ENCODE measurements at places on chromosomes 16 and 17. TPM values are rescaled to one million over a fixed set of nuclear protein-coding genes. Genes with fewer than 3 reads are reported as not detected.

- no peaks in the 10 kb centered on the region for H3K36me3 ChIP-seq
- no peak overlapping the region for H3K27ac ChIP-seq
- no peaks in the 10 kb centered on the region for H3K4me1 ChIP-seq
- DNase-seq: no peak
- no peak overlapping the region for H3K4me3 ChIP-seq
Observed at GRCh38 chr17:81096741-81097133, 61.8 kb downstream of the BAIAP2 start.

- H3K4me3 ChIP-seq: no peak overlapping the region
- H3K36me3 ChIP-seq: no peaks in the 10 kb centered on the region
- H3K27me3 ChIP-seq: no peaks in the 10 kb centered on the region
- peak; percentile 15 for DNase-seq
- H3K4me1 ChIP-seq: no peaks in the 10 kb centered on the region
Observed at GRCh38 chr16:75532142-75532765, 3.7 kb downstream of the CHST5 start.

GRCh38 chr16:23518435-23518891 is 8.2 kb upstream of the GGA2 start:
- H3K4me1 ChIP-seq: no peaks in the 10 kb centered on the region
- no peaks in the 10 kb centered on the region for H3K27me3 ChIP-seq
- no peak overlapping the region for H3K4me3 ChIP-seq
- DNase-seq: no peak
- peaks cover 2% of the 10 kb centered on the region for H3K36me3 ChIP-seq

- no peaks in the 10 kb centered on the region for H3K4me1 ChIP-seq
- DNase-seq: peak; percentile 85
- H3K27ac ChIP-seq: no peak overlapping the region
- H3K27me3 ChIP-seq: no peaks in the 10 kb centered on the region
Observed at GRCh38 chr17:57552114-57552624, 192.9 kb downstream of the CCDC182 start.

DNA sequence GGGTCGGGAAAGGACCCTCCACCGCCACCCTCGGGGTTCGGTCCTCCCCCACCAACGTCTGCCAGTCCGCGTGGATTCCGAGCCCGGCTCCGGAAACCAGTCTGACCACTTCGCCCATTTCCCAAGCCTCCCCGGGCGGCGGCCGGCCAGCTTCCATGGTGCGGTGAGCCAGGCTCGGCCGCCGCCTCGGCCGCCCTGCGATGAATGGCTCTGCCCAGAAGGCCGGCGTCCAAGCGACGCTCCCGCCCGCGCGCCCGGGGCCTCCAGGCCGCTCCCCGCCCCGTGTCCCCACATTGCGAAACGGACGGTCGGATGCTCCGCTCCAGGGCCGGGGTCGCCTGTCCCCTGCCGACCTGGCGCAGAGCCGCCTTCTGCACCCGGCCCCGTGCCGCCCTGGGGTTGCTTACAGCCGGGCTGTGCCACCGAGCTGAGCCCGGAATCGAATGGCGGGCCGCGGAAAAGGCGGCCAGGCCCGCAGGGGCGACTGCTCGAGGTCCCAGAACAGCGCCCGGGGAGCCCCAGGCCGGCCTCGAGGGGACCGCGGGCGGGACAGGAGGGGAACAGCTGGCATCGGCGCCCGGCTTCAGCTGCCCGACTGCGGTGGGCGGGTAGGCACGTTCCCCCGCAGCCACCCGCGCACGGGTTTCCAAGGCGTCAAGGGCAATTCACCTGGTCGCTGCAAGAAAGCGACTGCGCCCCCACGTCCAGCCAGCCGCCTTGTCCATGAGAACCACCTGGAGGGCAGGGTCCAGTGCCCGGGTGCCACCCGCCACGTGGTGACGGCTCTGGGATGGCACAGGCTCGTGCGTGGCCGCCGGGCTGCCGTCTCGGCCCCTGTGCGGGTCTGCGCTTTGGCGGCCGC is 18.3 kb upstream of the CBX8 start:
- H3K4me1 ChIP-seq: no peaks in the 10 kb centered on the region
- DNase-seq: no peak
- no peaks in the 10 kb centered on the region for H3K36me3 ChIP-seq
- H3K4me3 ChIP-seq: no peak overlapping the region

GRCh38 chr16:49896447-49896964 is 40.6 kb upstream of the ZNF423 start:
- no peaks in the 10 kb centered on the region for H3K4me1 ChIP-seq
- no peak overlapping the region for H3K4me3 ChIP-seq
- H3K27ac ChIP-seq: no peak overlapping the region
- no peaks in the 10 kb centered on the region for H3K27me3 ChIP-seq
- DNase-seq: no peak
- H3K36me3 ChIP-seq: no peaks in the 10 kb centered on the region

GRCh38 chr16:78128913-78129312 is 29.5 kb downstream of the WWOX start:
- no peaks in the 10 kb centered on the region for H3K27me3 ChIP-seq
- no peak overlapping the region for H3K27ac ChIP-seq
- peaks cover 3% of the 10 kb centered on the region for H3K4me1 ChIP-seq
- H3K36me3 ChIP-seq: no peaks in the 10 kb centered on the region

GRCh38 chr17:75396796-75397195 is 8.7 kb downstream of the GRB2 start:
- no peak overlapping the region for H3K27ac ChIP-seq
- H3K4me1 ChIP-seq: peaks cover 4% of the 10 kb centered on the region
- H3K36me3 ChIP-seq: no peaks in the 10 kb centered on the region
- H3K27me3 ChIP-seq: no peaks in the 10 kb centered on the region
- H3K4me3 ChIP-seq: no peak overlapping the region
- no peak for DNase-seq

NPIPB13 gene
- 19.5 TPM for total RNA-seq

TBC1D3K gene
- total RNA-seq: not detected

GRCh38 chr17:1810450-1811103 is 19.1 kb downstream of the SMYD4 start:
- H3K27me3 ChIP-seq: no peaks in the 10 kb centered on the region
- no peak overlapping the region for H3K4me3 ChIP-seq
- no peak overlapping the region for H3K27ac ChIP-seq
- DNase-seq: no peak

DNA sequence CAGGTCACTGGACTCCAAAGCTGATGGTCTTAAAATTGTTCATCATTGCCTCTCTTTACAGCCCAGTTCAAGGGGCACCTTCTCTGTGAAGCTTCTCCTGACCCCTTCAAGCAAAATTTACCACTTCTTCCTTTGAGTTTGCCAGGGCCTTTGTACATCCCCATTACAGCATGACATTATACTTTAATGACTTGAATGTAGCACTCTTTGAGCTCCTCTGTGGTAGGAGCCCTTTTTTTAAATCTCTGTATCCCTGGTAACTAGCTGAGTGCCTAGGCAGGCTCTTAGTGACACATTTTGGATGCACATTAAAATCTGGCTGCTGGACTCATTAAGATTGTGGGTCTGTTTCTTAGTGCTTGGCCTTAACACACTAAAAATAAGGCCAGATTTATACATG is 412.1 kb downstream of the CA10 start:
- no peak overlapping the region for H3K27ac ChIP-seq
- no peak overlapping the region for H3K4me3 ChIP-seq
- no peak for DNase-seq
- no peaks in the 10 kb centered on the region for H3K36me3 ChIP-seq
- no peaks in the 10 kb centered on the region for H3K4me1 ChIP-seq
- no peaks in the 10 kb centered on the region for H3K27me3 ChIP-seq

DNA sequence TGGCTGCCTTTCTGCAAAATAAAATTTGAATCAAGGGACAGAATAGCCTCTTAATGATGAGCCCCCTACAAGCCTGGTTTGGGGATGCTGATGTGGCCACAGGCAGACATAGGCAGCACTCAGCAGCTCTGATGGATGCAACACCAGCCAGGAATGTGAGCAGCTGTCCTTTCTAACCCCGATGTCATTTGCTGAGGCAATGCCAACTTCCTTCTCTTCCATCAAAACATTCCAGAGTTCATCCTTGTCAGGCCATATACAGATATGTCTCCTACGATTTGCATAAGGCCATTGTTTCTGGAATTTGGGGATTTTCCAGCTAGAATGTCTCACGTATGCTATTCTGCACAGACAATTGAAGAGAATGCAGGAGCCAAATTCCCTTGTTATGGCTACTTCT is 52.1 kb upstream of the MYOCD start:
- no peak for DNase-seq
- H3K4me3 ChIP-seq: no peak overlapping the region
- no peaks in the 10 kb centered on the region for H3K27me3 ChIP-seq
- no peaks in the 10 kb centered on the region for H3K36me3 ChIP-seq
- no peak overlapping the region for H3K27ac ChIP-seq

KRTAP2-1 gene
- total RNA-seq: not detected

DNA sequence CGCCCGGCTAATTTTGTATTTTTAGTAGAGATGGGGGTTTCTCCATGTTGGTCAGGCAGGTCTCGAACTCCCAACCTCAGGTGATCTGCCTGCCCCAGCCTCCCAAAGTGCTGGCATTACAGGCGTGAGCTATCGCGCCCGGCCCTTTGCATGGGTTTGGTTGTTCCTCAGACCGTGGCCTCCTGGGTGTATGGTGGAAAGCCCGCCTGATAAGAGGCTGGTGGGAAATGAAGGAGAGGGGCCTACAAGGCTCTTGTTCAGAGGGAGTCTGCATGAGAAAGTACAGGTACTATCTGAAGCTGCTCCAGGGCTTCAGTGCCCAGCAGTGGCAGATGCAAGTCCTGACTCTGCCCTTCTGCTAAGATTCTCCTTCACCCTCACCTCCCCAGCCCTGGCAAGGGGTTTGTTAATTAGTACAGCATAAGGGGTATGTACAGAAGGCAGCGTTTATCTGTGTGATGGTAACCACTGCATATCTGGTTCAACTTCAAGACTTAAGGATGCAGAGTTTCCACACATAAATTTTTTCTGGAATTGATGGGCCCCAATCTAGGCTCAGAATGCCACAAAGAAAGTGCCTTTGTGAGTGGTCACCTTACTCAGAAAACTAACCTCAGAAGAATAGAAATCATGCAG is 24.2 kb downstream of the GRB7 start:
- no peak for DNase-seq
- no peaks in the 10 kb centered on the region for H3K4me1 ChIP-seq
- H3K36me3 ChIP-seq: no peaks in the 10 kb centered on the region
- H3K27ac ChIP-seq: no peak overlapping the region
- no peaks in the 10 kb centered on the region for H3K27me3 ChIP-seq

SLFN12L gene
- 3.1 TPM for total RNA-seq

KCNAB3 gene
- 0.62 TPM for total RNA-seq

DNA sequence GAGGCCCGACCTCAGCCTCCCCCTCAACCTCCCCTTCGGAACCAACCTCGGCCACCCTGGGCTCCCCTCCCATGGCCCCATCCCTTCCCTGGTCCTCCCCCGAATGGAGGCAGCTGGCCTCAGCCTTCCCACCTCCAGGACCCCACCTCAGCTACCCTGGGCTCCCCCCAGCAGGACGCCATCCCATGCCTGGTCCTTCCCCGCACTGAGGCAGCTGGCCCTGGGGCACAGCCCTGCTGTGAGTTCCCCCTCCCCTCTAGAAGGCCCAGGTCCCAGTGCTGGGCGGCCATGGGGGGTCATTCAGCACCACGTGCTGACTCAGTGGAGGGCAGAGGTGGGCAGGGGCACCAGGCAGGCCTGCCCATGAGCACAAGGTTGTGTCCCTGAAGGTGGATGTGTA is 28.9 kb upstream of the PVALEF start:
- no peak overlapping the region for H3K4me3 ChIP-seq
- no peaks in the 10 kb centered on the region for H3K36me3 ChIP-seq
- DNase-seq: no peak

HEATR3 gene
- total RNA-seq: 17.9 TPM

FAM20A gene
- 16.4 TPM for total RNA-seq

Measured in aorta (tissue), 5 donors.